ENCODE measurements at places on chromosomes 2 and 18. TPM values are rescaled to one million over a fixed set of nuclear protein-coding genes. Genes with fewer than 3 reads are reported as not detected.

The BOLL gene
- total RNA-seq, result not detected

The IL37 gene
- 0.28 TPM for total RNA-seq

The CLEC4F gene
- total RNA-seq, result not detected

The LRRC30 gene
- total RNA-seq, result not detected

The CDH7 gene
- total RNA-seq, result 16.6 TPM

The ASXL2 gene
- total RNA-seq, result 13.2 TPM

The NFATC1 gene
- 8.0 TPM for total RNA-seq

The ZEB2 gene
- 155 TPM for total RNA-seq

DNA sequence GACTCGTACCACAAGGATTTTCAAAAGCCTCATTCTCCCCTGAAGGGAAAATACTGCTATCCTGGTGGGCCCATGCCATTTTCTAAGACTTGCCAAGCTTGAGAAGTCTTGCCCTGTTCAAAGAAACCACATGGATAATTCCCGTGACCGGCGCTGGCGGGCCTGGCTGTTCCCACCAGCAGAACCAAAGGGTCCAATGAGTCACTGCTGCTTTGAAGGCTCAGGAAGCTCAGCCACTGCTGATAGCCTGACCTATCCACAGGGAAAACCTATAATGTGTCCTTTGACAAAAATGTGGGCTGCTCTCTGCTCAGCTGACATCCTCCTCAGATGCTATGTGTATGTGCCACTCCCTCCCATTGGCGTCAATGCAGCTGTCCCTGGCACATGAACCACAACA, 137.9 kb upstream of the RAB12 start:
- H3K27ac ChIP-seq, result no peak overlapping the region
- no peak overlapping the region for H3K4me3 ChIP-seq
- H3K4me1 ChIP-seq, result peaks cover 24% of the 10 kb centered on the region

GRCh38 chr2:231286964-231287363, 88.5 kb downstream of the ARMC9 start:
- no peak overlapping the region for H3K4me3 ChIP-seq
- peaks cover 24% of the 10 kb centered on the region for H3K36me3 ChIP-seq
- H3K4me1 ChIP-seq, result no peaks in the 10 kb centered on the region
- no peaks in the 10 kb centered on the region for H3K27me3 ChIP-seq

DNA sequence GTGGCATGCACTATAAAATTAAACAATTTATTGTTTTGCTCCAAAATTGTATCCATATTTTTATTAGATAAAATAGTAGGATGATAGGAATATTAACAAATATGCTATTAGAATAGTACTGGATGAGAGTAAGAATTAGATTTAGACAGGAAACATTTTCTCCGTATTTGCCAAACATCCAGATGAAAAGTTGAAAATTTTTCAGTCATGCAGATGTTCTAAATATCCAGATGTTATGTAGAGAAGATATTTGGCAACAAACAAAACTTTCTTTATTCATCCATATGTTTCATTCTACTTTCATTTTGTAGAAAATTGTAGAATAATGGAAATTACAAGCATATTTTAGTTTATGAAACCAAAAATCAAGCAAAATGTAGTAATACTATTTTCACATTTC, 45.2 kb upstream of the NEUROD1 start:
- no peak for DNase-seq
- H3K4me3 ChIP-seq, result no peak overlapping the region

DNA sequence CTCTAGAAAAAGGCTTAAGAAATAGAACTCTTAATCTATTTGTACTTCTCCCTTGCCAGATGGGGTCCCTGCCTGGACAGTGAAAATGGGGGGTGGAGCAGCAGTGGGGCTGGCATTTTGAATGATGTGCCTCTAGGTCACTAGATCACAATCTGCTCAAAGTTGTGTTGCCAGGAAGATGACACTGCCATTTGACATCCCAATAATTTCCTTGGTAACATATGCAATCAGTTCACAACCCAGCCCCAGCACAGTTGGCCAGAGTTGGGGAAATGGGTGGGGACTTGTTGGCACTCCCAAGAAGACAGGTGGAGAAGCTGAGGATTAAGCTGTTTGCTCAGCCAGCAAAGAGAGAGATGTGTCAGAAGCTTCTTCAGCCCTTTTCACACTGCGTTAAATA, 558.3 kb upstream of the KLHL29 start:
- no peaks in the 10 kb centered on the region for H3K27me3 ChIP-seq
- no peaks in the 10 kb centered on the region for H3K36me3 ChIP-seq
- no peaks in the 10 kb centered on the region for H3K4me1 ChIP-seq
- DNase-seq, result peak; percentile 69

DNA sequence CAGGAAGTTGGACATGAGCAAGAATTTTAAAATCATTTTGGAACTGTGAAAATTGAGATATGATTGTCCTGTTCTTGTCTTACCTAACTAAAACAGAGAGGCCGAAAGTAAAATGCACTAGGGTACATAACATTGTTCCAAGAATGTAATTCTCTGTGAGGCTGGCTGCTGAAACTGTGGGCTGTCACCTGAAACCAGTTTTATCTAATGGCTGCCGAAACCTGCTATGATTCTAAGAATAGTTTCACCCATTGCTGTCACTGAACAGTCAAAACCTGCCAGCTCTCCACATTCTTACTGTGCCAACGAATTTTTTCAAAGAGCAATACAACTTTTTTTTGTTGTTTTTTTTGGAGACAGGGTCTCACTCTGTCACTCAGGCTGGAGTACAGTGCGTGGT, 119.3 kb upstream of the ZSWIM2 start:
- no peaks in the 10 kb centered on the region for H3K27me3 ChIP-seq
- H3K36me3 ChIP-seq, result no peaks in the 10 kb centered on the region
- H3K27ac ChIP-seq, result no peak overlapping the region
- DNase-seq, result no peak
- no peaks in the 10 kb centered on the region for H3K4me1 ChIP-seq

- peaks cover 14% of the 10 kb centered on the region for H3K4me1 ChIP-seq
- no peak overlapping the region for H3K4me3 ChIP-seq
- H3K36me3 ChIP-seq, result peaks cover 23% of the 10 kb centered on the region
- peak; percentile 82 for DNase-seq
Measured at GRCh38 chr2:130920415-130921163, 83.9 kb downstream of the ARHGEF4 start.

- peaks cover 9% of the 10 kb centered on the region for H3K4me1 ChIP-seq
- H3K27ac ChIP-seq, result no peak overlapping the region
- no peaks in the 10 kb centered on the region for H3K27me3 ChIP-seq
Measured at GRCh38 chr2:10826026-10826425, 13.4 kb upstream of the PDIA6 start.

- no peaks in the 10 kb centered on the region for H3K36me3 ChIP-seq
- no peak overlapping the region for H3K4me3 ChIP-seq
- H3K27ac ChIP-seq, result no peak overlapping the region
- no peaks in the 10 kb centered on the region for H3K4me1 ChIP-seq
- DNase-seq, result no peak
- H3K27me3 ChIP-seq, result no peaks in the 10 kb centered on the region
Measured at GRCh38 chr2:188076149-188077056, 215.3 kb upstream of the GULP1 start.

DNA sequence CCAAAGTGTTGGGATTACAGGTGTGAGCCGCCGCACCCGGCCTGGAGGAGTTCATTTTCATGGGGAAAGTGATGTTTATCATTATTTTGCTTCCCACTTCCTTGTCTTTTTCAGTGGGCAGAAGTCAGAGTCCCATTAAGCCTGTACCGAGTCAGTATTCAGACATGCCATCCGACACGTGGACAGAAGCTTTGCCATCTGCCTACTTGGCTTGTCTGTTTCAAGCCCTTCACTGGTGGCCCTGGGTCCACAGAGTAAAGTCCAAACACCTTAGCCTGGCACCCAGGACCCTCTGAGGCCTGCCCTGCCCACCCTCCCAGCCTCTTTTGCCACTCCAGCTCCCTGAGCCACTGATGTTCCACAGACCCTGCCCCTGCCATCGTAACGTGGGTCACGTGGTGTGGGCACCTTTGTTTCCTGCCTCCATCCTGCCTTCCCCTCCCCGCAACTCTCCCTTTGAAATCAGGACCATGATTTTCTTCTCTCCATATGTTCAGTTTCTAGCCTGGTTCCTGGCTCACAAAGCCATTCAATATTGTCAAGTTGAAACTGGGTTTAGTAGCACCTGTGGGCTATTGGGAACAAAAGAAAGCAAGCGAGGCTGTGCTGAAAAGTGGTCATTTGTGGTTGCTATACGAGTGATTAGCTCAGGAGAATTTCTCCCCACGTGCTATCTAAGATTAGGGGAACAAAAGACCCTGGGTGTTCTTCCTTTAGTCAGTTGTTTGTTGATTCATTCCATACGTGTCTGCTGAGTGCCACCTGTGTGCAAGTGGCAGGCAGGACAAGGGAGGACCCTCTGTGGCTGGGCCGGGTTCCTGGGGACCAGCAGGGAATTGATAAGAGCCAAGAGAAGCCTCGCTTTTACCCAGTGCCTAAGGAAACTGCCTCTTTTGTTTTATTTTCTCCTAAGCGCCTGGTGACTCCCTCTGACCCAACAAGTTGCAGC, 5.1 kb upstream of the ODC1 start:
- no peak for DNase-seq
- peaks cover 5% of the 10 kb centered on the region for H3K36me3 ChIP-seq
- H3K4me1 ChIP-seq, result peaks cover 30% of the 10 kb centered on the region
- no peak overlapping the region for H3K4me3 ChIP-seq
- H3K27ac ChIP-seq, result no peak overlapping the region

GRCh38 chr2:66675591-66675990, 240.7 kb downstream of the MEIS1 start:
- DNase-seq, result no peak
- no peaks in the 10 kb centered on the region for H3K4me1 ChIP-seq
- no peaks in the 10 kb centered on the region for H3K36me3 ChIP-seq
- no peak overlapping the region for H3K27ac ChIP-seq
- no peaks in the 10 kb centered on the region for H3K27me3 ChIP-seq
- H3K4me3 ChIP-seq, result no peak overlapping the region

GRCh38 chr18:42509750-42510415, 554.8 kb downstream of the PIK3C3 start:
- DNase-seq, result no peak
- H3K4me1 ChIP-seq, result no peaks in the 10 kb centered on the region
- H3K27me3 ChIP-seq, result no peaks in the 10 kb centered on the region
- H3K4me3 ChIP-seq, result no peak overlapping the region
- no peak overlapping the region for H3K27ac ChIP-seq
- no peaks in the 10 kb centered on the region for H3K36me3 ChIP-seq

GRCh38 chr2:236984046-236984445, 101.6 kb upstream of the COPS8 start:
- no peak for DNase-seq
- H3K27ac ChIP-seq, result no peak overlapping the region
- H3K36me3 ChIP-seq, result no peaks in the 10 kb centered on the region
- peaks cover 3% of the 10 kb centered on the region for H3K4me1 ChIP-seq

GRCh38 chr18:32888306-32888705, 115.5 kb upstream of the KLHL14 start:
- peaks cover 4% of the 10 kb centered on the region for H3K4me1 ChIP-seq
- no peak overlapping the region for H3K27ac ChIP-seq
- no peaks in the 10 kb centered on the region for H3K36me3 ChIP-seq
- no peak overlapping the region for H3K4me3 ChIP-seq
- DNase-seq, result no peak

- no peaks in the 10 kb centered on the region for H3K4me1 ChIP-seq
- H3K27ac ChIP-seq, result no peak overlapping the region
Measured at GRCh38 chr2:42238644-42239288, 69.6 kb downstream of the EML4 start.

- H3K27me3 ChIP-seq, result no peaks in the 10 kb centered on the region
- no peak overlapping the region for H3K4me3 ChIP-seq
Measured at GRCh38 chr2:84424152-84424551, 34.9 kb downstream of the SUCLG1 start.

- H3K4me3 ChIP-seq, result no peak overlapping the region
- no peak for DNase-seq
- H3K27me3 ChIP-seq, result no peaks in the 10 kb centered on the region
- no peak overlapping the region for H3K27ac ChIP-seq
- H3K36me3 ChIP-seq, result no peaks in the 10 kb centered on the region
Measured at GRCh38 chr2:11017921-11018320, 106.2 kb downstream of the KCNF1 start.

DNA sequence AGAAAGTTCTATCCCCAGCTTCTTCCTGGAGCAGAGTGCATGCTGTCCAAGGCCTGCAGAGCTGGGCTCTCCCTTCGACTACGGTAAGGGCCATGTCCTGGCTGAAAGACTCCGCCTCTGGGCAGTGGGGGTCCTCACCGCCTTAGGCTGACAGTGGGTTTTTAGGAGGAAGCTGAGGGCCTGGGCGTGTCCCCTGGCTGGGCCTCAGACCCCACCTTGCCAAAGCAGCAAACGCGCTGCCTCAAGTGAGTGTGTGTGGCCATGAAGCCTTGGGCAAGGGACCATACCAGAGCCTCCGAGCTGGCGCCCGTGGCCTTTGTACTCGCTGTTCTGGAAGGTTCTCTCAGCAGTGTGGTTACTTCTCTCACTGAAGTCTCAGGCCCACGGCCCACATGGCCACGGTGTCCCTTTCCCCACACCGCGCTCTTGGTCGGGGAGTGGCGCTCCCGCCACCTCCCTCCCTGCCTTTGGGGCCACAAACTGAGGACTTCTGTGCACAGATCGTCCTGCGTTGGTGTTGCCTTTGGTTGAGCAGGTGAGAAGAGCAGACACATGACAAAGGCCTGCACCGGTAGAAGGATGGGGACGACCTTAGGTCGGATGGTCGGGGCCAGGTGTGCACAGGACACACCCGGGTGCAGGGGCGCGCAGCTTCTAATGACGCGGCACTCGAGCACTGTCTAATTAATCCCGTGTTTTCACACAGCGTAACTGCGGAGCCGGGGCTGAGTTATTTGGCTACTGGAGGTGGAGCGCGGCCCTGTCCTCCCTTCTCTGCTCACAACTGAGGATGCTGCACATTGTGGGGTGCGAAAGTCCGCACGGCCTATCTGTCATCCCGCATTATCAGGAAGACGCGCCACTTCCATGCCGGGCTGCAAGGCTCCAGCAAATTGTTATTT, 121.6 kb downstream of the PTGR3 start:
- no peaks in the 10 kb centered on the region for H3K36me3 ChIP-seq
- no peak for DNase-seq
- H3K4me1 ChIP-seq, result no peaks in the 10 kb centered on the region
- no peak overlapping the region for H3K27ac ChIP-seq
- H3K4me3 ChIP-seq, result no peak overlapping the region

DNA sequence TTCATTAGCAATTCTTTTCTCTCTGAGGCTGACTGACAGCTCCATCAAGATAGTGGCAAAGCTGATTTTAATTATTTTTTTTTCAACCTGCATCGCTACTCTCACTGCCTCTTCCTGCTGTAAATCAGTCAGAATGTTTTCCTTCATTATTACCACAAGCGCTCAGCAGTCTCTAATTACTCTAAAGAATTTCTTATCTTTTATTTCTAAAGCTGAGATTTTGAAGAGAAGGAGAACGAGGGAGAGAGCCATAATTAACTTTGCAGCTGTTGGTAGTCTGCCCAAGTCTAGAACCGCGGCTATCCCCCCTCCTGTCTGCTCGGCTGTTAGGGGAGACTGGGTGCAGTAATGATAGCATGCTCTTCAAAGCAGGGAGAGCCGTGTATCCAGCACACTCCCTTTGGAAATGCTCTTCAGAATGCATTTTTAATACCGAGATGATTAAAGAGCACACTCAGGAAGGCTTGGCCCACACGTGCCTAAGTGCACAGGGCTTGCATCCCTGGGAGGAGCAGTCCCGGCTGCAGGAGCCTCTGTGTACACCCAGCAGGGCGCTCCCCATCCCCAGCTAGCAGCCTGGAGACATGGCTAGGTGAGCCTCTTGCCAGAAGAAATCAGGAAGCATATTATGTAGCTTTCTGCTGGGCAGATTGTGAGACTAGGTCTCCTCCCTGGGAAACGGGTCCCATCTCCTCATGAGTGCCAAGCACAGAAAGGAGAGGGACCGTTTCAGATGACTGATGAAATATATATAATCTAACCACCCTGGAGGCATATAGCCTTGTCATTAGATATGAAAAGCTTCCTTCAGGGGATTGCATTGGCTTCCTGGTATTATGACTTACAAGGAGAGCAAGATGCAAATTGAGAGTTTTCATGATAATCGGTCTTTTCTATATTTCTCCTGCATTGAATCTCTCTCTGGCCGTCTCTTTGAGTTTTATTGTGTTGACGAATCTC, 555.2 kb downstream of the CMPK2 start:
- peaks cover 9% of the 10 kb centered on the region for H3K4me1 ChIP-seq
- no peak overlapping the region for H3K4me3 ChIP-seq
- no peak overlapping the region for H3K27ac ChIP-seq
- DNase-seq, result peak; percentile 85

All from spinal cord (tissue), 10 donors.